NB4 (cell line): ENCODE measurements at places on chromosomes 3 and 15.

DNA sequence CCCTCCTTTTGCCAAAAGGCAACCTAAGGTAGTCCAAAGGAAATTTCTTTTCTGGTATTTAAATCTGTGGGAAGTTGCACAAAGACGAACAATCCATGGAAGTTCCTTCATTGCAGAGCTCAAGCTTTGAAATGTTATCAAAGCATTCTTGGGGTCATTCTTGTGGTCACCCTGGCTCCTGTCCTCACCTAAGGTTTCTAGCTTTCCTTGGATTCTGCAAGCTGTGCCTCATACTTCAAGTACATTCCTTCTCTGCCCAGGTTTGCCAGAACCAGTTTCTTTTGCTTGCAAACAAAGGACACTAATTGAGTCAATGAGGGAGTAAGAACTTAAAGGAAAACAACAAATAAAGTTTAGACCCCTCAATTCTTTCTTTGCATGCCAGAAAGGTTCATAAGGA, 329.8 kb upstream of the PDZRN3 start:
- no peak for DNase-seq

- DNase-seq, result no peak
Observed at GRCh38 chr3:123341-123740, 73.2 kb upstream of the CHL1 start.

DNA sequence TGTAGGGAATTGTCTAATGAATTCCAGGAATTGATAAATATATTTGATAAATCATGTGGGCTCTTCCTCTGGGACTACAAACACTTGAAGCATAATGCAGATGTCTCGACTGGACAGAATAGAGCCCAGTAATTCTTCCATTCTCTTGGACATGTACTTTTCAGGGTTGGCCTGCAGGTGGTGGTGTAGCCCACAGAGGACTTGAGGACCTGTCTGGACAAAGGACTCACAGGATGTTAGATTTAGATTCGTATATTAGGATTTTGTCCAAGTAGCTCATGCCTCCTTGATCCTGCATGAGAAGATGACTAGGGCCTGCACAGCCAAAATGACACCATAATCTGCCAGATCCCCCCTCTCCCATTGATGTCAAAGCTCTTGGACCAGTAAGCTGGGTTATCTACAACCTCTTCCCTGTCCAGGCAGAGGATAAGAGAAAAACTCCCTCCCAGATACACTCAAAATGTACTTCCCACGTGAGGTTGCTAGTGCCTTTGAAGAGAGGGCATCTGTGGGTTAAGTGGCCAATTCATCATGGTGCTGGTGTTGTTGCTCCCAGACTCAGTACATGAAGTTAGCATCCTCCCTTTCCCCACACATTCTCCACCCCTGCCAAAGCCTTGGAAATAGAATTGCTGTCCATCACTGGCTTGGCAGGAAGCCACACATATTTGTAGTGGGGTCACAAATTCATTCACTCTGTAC, 88.6 kb upstream of the ZNF280D start:
- peak; percentile 61 for DNase-seq

GRCh38 chr3:197807969-197808587, 17.0 kb downstream of the LRCH3 start:
- DNase-seq, result no peak

DNA sequence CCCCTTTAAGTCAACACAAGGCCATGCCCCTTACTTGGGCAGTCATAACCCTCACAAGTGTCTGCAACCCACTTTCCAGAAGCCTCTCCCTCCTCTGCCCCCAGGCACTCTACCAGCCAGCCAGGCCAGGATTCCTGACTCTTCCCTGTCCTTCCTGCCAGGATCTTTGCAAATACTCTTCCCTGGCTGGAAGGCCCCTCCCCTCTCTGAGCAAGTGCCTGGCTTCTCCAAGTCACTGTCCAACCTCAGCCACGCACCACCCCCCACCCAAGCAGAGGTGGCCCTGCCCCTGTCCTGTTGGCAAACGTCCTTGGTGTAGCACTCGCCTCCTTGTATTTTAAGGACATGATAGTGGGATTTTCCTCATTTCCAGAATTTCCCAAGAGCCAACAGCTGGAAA, 54.7 kb upstream of the USP3 start:
- DNase-seq, result no peak

DNA sequence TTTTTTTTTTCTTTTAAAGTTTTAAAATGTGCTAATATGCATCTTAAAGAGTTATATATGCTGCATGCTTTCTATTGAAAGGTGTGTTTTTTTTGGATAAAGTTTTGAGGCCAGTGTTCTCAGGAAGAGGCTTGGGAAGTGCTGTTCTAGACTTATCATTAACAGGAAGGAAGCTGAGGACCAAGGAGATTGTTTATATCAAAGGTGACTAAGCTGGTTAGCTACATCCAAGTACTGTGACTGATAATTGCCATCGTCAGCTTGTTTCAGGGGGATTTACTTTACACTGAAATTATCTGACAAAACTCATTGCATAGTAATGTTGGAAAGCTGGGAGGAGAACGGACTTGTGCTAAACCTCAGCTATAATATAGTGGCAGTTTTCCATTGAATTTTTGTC, 36.3 kb upstream of the UTS2B start:
- no peak for DNase-seq

- DNase-seq, result no peak
Observed at GRCh38 chr15:65762399-65762798, 29.7 kb downstream of the DENND4A start.

DNA sequence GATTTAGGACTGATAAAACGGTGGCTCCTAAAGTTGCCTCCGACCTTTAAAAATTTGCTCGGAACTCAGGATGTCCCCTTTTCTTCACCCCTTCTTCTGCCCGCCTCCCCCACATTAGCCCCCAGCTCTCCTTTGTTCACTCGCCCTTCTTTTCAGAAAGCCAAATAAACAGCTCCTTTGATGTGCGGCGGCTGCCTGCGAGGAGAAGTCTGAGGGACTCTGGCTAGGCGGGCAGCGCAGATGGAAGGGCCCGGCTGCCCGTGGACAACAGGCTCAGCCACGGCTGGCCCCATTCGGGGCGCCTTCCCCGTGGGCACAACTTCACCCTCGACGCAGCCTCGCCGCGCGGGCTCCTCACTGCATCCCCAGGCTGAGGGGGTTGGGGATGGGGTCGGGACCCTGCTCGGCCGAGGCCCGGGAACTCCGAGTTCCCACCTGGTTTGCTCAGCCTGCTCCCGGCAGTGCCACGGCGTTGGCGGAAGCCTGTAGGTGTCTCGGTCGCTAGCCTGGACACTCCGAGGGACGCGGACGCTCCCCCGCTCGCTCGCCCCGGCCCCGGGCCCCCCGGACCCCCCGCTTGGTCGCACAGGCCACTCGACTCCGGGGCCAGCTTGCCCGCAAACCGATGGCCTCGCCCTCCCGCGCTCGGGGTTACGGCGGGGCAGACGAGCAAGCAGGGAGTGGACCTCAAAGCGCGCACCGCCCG, 897 bp upstream of the TLE3 start:
- DNase-seq, result peak; percentile 60

- no peak for DNase-seq
Observed at GRCh38 chr15:76159282-76159681, 99.5 kb downstream of the TMEM266 start.

DNA sequence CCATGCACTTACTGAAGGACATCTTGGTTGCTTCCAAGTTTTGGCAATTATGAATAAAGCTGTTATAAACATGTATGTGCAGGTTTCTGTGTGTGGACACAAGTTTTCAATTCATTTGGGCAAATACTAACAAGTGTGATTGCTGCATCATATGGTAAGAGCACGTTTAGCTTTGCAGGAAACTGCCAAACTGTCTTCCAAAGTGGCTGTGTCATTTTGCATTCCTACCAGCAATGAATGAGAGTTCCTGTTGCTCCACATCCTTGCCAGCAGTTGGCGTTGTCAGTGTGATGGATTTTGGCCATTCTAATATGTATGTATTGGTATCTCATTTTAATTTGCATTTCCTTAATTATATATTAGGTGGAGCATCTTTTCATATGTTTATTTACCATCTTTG, 280.1 kb downstream of the SV2B start:
- no peak for DNase-seq

- no peak for DNase-seq
Observed at GRCh38 chr15:29128671-29129070, 141.0 kb downstream of the NSMCE3 start.

DNA sequence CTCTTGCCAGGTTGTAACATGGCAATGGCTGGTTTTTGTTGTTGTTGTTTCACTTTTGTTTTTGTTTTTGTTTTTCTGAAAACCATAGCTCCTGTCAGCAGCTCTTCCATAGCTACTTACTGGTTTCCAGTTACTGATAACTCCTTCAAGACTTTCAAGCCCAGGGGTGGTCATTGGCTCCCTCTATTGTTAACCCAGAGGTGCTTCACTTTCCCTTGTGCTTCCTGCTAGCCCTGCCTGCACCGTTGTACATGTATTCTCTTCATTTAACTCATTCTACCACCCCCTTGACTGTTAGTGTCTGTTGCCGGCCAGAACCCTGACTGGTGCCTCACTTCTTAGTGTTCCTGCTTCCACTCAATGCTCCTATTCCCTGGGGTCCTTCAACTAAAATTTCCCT, 4.2 kb upstream of the TRAT1 start:
- peak; percentile 34 for DNase-seq

- no peak for DNase-seq
Observed at GRCh38 chr15:67370206-67370954, 115.8 kb downstream of the IQCH start.

DNA sequence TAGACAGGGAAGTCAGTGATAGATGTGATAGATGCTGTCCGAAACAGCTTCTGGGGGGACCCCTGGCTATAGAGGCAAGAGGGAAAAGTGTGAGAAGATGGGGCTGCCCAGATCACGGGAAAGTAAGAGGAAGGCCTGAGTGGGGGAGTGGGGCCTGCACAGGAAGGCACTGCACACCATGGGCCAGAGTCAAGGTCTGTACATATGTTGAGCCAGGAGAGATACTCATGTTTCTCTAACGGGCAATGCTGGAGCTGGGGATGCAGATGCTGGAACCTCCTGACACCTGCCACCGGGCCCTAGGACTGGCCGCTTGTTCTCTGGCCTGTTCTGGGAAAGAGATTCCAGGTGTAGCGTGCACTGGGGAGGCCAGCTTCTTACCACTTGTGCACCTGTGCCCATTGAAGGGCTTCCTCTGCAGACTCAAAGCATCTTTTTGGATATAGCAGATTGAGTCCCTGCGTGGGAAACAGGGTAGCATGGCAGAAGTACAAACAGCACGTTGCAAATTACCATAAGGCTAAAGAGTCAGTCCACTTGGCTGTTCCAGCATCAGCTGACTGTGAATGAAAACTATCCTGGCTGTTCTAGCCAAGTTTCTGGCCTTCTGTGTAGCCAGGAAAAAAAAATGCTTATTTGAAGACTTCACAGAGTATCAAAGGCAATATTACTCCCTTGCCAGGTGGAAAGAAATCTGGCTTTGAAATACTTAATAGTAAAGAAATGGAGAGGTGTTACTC, 77.1 kb upstream of the GSK3B start:
- DNase-seq, result no peak

- peak; percentile 97 for DNase-seq
Observed at GRCh38 chr3:123584988-123585937, at the start of gene HACD2. TSS of gene HACD2 (minus strand) at chr3:123585053. CDS start at chr3:123585027, 26 bp downstream.

GRCh38 chr3:195554458-195554857, 11.3 kb upstream of the PPP1R2 start:
- no peak for DNase-seq

DNA sequence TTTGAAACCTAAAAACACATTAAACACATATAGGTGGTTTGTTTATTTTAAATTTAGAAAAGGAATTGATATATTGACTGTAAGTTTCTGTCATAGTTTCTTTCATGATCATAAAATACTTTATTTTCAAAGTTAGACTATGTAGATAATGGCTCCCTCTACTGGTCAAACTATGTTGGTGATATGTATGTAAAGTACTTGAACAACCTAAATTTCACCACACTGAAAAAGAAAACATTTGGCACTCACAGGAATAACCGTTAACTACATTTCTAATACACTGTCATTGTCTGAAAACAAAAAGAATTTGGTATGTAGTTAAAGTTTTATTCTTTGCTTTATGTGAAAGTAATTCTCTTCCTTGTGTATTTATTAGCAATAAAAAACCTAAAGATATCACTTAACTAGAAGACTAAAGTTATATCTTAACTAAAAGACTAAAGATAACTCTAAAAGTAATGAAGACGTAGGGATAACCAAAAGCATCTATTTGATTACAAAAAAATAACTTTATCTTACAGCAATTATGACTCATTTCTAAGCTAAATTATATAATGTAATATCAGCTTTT, 427.5 kb downstream of the VGLL3 start:
- DNase-seq, result peak; percentile 52

DNA sequence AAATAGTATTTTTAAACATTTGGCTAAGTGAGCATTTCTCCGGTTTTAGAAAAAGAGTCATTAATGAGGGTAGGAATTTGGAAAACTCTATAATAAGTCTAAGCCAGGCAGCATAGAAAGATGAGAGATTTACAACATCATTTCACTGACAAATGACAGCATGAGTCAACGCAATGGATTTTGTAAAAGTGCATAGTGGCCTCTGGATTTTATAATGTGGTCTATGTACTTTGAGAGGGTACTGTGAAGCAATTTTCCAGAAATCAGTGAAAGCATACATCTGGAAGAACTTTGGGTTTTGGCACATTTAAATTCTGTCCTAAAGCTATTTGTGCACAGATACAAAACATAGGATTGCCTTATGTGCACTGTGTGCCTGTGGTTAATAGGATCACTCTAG, 130.8 kb upstream of the CCNL1 start:
- DNase-seq, result no peak

- DNase-seq, result no peak
Observed at GRCh38 chr3:139718415-139718814, 40.6 kb upstream of the NMNAT3 start.

DNA sequence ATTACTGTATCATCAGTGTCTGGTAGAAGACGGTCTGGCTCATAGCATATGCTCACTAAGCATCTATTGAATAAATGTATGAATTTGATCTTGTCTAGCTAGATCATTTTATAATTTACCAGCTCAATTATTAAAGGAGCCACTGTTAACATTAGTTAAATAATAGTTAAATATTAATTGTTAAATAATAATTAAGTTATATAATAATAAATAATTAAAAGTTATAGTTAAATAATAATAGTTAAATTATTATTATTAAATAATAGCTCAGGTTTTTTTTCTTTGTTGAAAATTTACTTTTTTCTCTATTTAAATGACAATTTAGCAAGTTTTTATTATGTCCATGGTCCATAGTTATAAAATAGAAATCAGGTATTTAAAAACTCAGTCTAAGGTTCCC, 274.4 kb downstream of the OXSM start:
- DNase-seq, result no peak

- DNase-seq, result no peak
Observed at GRCh38 chr3:64634417-64634816, 53.4 kb downstream of the ADAMTS9 start.

- DNase-seq, result no peak
Observed at GRCh38 chr3:27675287-27675686, 46.8 kb downstream of the EOMES start.

- DNase-seq, result peak; percentile 2
Observed at GRCh38 chr15:59885832-59886231, 118.3 kb upstream of the FOXB1 start.

DNA sequence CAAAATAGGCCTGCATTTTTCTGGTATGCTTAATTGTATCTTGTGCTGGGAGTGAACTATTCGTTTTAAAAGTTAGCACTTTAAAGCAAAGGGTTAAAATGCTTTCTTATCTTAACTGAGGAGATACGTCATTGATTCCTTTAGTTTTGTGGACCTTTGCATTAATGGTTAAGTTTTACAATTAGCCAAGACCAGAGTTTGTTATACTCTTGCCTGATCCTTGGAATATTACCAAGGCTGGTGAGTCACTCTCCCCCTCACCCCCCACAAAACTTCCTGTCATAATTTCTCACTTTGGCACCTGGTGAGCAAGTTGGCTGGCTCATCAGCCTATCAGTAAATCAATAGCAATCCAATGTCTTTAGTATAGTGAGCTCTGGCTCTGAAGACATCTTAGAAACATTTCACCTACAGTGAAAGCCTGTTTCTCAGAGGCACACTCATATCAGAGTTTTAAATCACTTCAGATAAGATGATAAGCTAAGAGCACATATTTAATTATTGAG, 26.7 kb downstream of the SLC2A2 start:
- peak; percentile 12 for DNase-seq
